ENCODE measurements at places on chromosomes 7 and 10.

DNA sequence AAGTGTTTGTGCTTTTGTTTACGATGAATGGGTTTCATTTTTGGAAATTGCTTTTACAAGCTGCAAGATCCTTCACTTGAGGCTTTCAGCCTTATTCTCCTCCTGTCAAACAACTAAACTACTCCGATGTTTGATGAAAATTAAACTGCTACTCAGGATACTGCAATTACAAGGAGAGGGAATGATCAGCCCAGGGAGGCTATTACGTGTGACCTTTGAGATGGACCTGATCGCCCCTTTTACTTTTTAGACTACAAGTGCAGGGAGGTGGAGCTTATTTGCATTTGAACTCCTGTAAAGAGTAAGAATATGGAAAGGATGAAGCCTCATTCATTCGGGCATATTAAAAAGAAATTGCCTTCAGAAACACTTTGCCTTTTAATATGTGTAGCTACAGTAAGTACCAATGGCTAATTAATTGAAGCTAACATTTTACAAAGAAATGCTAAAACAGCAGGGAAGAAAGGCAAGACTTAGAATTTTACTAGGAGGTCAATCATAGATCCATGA lies 219.1 kb downstream of the PHTF2 start:
- DNase-seq, result no peak

DNA sequence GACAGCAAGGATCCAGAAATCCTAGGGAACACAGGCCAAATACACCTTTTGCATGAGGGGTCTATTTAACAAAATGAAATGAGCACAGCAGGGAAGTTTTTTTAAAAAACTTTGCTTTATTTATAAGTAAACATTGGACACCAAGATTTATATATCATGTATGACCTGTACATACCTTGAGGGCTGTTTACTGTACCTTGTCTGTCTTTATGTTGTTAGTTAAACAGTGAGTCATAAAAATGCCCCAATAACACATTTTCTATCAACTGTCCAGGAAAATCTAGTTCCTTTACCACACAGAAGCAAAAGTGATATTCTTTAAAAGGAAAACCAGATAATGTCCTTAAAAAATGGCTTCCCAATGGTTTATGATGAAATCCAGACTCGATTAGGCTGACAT lies 45.1 kb upstream of the AGR3 start:
- no peak for DNase-seq

DNA sequence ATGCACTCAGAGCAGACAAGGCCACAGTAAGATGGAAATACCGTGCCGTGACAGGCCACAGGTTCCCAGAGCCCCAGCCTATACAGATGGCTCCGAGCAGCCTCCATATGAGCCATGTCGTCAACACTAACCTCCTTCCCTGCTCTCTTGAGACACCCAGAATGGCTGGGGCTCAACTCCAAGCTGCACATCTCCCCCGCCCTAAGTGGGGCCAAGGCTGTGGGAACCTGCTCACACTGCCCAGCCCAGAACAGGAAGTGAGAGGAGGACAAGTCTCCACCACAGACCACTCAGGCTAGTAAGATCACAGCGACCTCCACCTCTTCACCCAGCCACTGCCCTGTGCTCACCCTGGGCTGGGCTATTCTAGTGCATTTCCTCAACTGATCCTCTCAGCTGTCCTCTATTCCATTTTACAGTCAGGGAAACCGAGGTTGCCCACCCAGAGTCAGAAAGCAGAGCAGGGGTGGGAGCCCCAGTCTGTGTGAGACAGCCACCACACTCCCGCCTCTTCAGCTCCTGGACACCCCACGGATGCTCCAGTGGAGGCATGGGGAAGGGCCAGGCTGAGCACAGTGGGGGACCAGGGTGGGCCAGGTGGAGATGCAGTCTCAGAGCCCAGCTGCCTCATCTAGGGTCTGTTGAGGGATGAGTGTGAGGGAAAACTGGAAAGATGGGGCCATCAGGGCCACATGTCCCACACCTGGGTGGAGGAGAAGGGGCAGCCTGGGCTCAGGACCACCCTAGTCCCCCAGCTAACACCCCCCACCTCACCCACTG lies 11.6 kb downstream of the GRID1 start:
- no peak for DNase-seq

DNA sequence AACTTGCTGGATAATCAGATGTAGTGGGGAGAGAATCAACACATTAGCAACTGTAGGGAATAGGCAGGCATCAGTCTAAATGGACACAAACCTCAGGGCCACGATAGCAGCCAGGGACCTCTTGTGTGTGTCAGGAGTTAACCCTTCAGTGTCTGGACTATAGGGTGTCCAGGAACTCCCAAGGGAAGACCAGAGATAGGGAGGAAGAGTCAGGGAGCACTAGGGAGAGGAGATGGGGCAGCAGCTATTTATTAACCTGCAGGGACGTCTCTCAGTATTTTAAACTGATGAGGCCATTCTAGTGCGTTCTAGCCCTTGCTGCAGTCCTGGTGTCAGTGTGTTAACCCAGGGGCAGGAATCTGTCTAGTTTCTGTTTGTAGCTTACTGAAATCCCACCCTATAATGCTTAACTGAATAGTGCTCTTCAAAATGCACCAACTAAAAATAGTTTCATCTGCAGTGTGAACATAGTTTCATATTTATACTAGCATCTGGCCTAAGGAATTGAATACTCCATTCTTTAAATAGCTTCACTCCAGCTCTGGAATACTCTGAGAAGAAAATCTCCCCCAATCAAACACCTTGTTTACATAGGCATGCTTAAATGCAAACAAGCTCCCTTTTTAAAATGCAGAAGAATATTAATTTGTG lies 62.7 kb downstream of the ARID5B start:
- no peak for DNase-seq

GRCh38 chr7:140876519-140877248 lies 48.0 kb downstream of the BRAF start:
- DNase-seq, result no peak

- DNase-seq, result no peak
Measured at GRCh38 chr10:36066850-36067249, 424.8 kb upstream of the FZD8 start.

- DNase-seq, result no peak
Measured at GRCh38 chr7:66523409-66523808, 105.3 kb upstream of the KCTD7 start.

- DNase-seq, result no peak
Measured at GRCh38 chr7:116535416-116535815, 10.6 kb downstream of the CAV1 start.

GRCh38 chr10:42952349-42952748 lies 124.5 kb upstream of the RET start:
- no peak for DNase-seq

DNA sequence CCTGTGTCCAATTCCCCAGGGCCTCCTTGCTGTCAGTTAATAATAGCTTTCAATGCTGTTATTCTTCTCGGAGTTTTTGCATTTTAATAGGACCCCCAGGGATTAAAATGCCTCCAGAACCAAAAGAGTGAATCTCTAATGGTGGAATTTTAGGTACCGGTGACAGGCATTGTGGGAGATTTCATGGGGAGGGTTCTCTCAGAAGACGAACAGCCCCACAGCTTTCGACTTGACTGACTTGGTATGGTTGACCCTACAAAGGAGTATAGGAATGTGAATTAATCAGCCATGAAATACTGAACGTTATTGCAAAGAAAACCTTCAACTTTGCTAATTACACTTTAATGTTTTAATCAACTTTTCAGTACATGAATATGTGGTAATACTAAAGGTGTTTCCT lies 206.3 kb upstream of the FZD8 start:
- DNase-seq, result no peak

DNA sequence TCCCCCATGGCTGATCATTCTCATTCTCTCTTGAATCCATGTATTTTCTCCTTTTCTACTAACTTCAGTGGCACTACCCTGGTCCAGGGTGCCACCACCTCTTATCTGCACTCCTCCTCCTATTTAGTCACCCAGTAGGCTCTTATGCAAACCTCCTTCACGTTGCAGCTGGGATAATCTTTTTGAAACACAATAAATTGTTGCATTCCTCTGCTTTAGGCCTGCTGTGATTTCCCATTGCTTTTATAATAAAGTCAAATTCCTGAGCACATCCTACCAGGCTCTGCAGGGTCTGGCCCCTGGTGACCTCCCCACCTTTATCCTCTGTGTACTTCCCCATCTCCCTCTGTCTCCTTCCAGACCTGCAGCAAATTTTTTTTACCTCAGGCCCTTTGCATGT lies 112.7 kb upstream of the KIAA1217 start:
- no peak for DNase-seq

All from substantia nigra (tissue), 51 donors.